ENCODE measurements at places on chromosomes 6 and 20.

- DNase-seq, result no peak
Measured at GRCh38 chr20:41406353-41406752, 39.7 kb upstream of the EMILIN3 start.

DNA sequence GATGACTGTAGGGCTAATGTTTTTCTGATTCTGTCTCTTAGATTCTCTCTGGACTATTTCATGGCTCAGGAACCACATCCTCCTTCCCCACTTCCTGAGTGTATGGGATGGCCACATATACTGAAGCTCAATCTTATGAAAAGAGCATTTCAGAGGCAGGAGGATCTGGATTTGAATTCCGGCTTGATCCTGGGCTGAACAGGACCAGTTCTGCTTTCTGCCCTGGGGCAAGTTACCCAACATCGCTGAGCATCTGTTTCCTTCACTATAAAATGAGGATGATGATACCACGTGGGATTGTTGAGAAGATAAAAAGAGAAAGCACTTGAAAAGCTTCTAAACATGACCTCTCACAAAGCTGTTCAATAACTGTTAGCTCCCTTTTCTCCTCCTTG is 168.4 kb upstream of the TNFAIP3 start:
- no peak for DNase-seq

DNA sequence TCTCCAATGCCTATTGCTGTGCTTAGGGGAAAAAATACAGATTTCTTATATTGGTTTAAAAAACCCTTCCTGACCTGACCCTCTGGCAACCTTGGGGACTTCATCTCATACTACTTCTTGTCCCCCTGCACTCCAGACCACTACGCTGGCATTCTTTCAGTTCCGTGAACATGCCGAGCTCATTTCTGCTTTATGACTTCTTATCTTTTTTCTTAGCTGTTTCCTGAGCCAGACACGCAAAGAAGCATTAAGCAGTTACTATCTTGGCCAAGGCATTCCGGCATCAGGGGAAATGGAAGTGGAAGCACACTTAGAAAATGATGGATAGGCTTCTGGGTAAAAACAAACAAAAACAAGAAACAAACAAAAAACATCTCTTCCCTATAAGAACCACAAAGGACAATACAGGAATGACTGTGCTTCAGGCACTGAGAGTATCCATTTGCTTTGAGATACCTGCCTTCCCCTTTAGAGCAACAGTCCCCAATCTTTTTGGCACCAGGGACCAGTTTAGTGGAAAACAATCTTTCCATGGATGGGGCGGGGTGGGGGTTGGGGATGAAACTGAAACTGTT is 4.4 kb upstream of the CCDC28A start:
- DNase-seq, result no peak

DNA sequence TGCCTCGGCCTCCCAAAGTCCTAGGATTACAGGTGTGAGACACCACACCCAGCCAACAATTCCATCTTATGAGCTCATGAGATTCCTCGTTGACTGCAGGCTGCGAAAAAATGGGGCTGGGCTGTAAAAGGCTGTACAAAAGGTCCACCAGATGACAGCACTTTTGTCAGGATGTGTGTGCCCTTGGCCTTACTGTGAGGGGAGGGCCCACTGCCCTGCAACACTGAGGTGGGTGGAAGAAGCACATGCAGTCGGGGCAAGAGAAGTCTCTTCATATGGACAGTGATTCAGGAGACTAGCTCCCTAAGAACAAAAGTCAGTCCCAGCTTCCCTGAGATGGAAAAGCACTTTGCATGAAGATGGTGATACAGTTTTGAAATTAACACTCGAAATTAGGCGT is 50.5 kb downstream of the KCTD20 start:
- no peak for DNase-seq

GRCh38 chr6:81002126-81002525 is 750.4 kb downstream of the TENT5A start:
- DNase-seq, result no peak

GRCh38 chr6:27451660-27452390 is 21.1 kb downstream of the ZNF184 start:
- DNase-seq, result no peak

DNA sequence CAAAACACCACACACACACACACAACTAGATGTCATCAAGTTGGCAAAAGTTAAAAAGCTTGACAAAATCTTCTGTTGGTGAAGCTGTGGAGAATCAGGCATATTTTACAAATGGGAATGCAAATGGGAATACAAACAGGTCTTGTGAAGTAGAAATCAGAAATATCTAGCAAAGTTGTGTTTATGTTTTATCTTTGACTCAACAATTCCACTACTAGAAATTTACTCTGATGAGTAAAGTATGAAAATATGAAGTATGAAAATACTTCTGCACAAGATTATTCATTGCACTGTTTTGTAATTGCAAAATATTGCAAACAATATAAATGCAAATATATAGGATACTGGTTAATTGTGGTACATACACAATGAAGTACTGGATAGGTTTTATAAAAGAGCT is 1166.0 kb upstream of the GJE1 start:
- DNase-seq, result no peak

DNA sequence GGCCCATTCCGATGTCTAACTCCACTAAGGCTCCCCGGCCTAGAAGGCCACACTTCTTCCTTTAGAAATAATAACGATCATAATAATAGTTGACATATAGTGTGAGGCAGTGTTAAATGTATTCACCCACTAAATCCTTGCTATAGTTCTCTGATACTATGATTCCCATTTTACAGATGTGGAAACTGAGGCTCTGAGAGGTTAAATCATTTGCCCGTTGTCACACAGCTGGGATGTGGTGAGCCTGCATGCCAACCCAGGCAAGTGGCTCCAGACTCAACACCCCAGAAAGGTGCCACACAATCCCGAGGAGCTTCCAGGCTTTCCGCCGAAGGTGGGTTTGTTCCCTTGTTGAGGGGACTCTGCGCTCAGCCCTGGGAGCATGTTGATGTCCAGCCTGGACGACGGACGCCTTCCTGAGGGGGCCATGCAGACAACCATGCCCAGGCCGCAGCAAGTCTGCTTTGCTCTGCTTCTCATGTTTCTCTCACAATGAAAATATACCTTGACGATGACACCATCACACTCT is 104.6 kb upstream of the CDYL start:
- no peak for DNase-seq

- no peak for DNase-seq
Measured at GRCh38 chr6:162249907-162250642, 477.5 kb downstream of the PRKN start.

DNA sequence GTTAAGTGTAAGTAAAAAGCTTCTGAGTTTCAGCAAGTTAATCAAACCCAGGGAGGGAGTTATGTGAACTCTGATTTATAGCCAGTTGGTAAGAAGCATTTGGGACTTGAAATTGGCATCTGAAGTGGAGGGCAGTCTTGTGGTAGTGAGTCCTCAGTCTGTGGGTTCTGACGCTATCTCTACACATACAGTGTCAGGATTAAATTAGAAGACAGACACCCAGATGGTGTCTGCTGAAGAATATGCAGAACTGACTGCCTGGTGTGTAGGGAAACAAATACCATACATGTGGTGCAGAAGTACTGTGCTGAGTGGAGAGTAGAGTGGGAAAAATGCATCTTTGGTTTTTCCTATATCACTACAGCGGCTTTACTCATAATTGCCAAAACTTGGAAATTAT is 43.5 kb upstream of the PLN start:
- DNase-seq, result no peak

DNA sequence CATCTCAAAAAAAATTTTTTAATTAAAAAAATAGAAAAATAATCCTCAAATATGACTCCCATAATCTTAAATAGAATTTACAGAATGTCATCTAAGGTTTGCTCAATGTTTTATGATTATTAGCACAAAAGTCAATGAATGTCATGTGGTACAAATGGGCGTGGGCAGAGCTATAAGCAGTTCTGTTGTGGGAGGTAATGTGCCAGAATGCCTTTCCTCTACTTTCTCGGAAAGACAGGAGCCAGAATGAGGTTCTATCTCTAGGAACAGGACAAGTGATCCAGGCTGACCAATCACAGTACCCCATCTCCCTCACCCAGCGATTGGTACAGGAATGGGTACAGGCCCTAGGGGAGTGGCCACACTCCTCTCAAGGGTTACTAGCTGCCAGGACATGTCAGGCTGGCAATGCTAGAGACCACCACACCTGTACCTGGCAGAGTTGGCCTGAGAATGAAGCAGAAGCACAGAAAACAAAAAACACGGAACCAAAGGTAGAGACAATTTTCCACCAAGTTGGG is 15.1 kb downstream of the RALGAPA2 start:
- DNase-seq, result no peak

Data from activated CD8-positive, alpha-beta memory T cell treated with anti-CD3 and anti-CD28 coated beads for 1 hour (primary cell).